Stimulated activated CD8-positive, alpha-beta memory T cell treated with anti-CD3 and anti-CD28 coated beads, Interleukin-4, amount 100 ng/mL, for 4 hours (primary cell): ENCODE measurements at places on chromosomes 6 and 20.

- DNase-seq = no peak
Measured at GRCh38 chr20:62959998-62960436, 7.5 kb downstream of the SLC17A9 start.

- DNase-seq = no peak
Measured at GRCh38 chr6:52496631-52497030, 76.5 kb downstream of the EFHC1 start.

GRCh38 chr6:52675372-52675771 is 4.5 kb downstream of the TMEM14A start:
- DNase-seq = no peak

GRCh38 chr6:168608113-168608400 is 167.1 kb downstream of the SMOC2 start:
- no peak for DNase-seq

DNA sequence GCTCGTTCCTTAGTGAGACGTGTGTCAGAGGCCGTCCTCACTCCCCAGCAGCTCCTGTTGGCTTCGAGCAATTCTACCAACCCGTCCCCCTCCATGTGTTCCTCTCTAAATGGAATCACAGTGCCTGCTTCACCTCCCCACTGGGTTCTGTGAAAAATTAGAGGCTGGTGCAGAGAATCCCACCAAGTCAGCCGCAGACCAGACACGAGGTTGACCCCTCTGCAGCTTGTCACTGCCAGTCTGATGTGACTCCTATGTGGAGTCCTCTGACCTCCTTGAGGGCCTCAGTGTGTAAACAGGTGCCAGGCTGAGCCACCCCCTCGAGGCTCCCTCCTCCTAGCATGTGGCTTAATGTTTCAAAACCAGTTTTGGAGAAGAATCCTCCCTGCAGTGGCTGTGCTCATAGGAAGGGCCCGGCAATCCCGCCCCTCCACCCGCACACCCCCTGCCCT is 12.6 kb upstream of the IRF4 start:
- no peak for DNase-seq
